Right lung (tissue), 10 donors: ENCODE measurements at places on chromosomes 4 and X.

DNA sequence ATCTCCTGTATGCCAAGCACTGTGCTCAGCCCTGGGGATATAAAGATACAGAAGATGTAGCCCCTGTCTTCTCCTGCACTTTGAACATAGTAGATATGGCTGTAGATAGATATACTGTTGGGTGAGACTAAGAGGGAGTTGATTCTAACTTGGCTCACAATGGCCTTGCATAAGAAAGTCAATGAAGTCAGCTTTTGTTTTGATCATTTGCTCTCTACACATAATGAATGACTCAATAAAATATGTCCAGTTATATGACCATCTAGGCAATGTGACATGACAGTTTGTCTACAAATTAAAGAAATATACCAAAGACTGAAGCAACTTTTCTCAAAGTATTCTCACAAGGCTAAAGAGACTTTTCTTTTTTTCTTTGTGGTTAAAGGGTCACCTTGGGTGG lies 147.6 kb upstream of the DIPK2B start:
- DNase-seq: no peak

- no peak for DNase-seq
Observed at GRCh38 chr4:78703079-78703478, 73.1 kb upstream of the BMP2K start.

GRCh38 chr4:23332313-23332712 lies 557.5 kb downstream of the PPARGC1A start:
- DNase-seq: no peak

DNA sequence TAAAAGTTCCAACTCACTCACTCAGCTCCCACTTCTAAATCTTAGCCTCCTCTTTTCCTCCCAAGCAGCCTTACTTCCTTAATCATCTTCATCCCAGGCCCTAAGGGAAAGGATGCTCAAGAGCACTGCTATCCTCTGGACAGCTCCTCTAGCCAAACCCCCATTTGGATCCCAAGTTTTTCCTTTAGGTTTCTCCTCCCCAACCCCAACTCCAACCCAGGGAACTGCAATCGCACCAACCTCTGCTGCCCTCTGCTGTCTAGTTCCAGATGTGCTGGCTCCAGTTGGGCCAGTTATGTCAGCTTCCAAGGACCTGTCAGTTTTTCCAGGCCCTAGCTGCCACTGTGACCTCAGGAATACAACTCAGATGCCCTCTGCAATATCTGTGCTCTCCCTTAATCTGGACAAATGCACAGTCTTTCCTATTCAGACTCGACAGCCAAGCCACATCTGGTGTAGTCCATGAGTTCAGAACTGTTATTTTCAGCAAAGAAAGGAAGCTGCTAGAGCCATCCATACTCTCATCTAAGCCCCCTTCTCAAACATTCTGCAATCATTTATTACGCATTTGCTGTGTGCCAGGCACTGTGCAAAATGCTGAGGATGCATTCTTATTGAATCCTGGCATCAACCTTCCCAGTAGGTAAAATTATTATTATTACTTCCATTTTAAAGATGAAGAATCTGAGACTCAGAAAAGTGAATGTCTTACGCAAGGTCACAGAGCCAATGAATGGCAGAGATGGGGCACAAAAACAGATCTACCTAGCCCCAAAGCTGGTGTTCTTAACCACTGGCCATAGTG lies 12.3 kb upstream of the XPNPEP2 start:
- DNase-seq: peak; percentile 48

GRCh38 chr4:36251983-36252382 lies 7.7 kb upstream of the ARAP2 start:
- DNase-seq: no peak

DNA sequence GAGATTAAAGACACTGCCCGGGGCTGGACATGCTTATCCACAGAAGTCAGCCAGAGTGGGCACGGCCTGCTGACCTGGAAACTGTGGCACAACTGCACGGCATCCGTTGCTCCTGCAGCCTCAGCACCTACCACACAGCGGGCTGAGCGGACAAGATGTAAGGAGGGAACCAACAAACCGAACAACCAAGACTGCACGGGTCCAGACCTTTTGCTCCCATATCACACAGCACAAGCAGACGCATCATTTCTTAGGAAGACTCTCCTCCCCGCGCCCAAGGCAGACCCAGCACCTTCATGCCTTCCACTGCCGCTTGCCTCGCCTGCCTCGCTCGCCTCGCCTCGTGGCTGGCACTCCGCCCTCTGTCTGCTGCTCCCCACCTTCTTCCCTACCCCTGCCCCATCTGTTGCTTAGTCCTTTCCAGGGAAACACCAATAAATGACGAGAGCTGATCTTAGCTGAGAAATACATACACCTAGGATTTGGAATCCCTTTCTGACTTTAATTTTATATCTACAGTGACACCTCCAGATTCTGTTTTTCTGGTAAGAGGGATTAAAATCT lies 79.0 kb downstream of the AFAP1 start:
- DNase-seq: no peak

DNA sequence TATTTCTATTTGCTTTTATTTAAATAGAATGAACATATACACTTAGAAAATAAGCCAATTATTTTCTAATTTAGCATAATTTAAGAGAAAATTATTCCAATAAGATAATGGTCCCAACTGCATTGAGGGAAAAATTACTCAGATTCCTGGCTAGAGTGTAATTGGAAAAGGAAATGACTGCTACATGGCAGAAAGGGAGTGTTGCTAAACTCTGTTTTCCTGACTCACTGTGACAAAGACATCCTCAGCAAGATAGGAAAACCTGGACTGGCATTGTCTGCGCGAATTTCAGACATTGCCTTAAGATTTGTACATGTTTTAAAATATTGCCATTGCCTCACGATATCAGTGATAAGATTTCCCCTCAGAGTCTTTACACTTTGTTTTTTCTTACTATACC lies 8.2 kb downstream of the TNIP3 start:
- DNase-seq: no peak

DNA sequence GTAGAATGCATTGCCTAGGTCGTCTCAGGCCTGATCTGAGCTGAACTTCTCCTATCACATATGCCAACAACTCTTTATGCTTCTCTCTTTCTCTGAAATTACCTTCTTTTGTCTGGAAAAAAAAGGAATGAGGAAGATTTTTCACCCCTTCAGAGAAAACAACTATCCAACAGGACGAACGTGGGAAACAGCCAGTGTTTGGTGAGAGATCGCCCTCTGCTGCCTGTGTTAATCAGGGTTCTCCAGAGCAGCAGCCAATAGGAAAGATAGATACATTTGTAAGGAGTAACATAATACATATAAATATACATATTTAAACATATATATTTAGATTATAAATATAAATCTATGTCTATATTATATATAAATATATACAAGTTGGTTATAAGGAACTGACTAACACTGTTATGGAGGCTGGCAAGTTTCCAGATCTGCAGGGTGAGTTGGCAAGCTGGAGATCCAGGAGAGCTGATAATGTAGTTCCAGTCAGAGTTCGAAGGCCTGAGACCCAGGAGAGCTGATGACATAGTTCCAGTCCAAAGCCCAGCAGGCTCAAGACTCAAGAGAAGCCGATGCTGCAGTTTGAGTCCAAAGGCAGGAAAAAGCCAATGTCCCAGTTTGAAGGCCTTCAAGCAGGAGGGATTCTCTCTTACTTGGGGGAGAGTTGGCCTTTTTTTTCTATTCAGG lies 13.3 kb downstream of the CETN2 start:
- no peak for DNase-seq

- DNase-seq: no peak
Observed at GRCh38 chrX:47278691-47279090, 45.9 kb downstream of the USP11 start.

DNA sequence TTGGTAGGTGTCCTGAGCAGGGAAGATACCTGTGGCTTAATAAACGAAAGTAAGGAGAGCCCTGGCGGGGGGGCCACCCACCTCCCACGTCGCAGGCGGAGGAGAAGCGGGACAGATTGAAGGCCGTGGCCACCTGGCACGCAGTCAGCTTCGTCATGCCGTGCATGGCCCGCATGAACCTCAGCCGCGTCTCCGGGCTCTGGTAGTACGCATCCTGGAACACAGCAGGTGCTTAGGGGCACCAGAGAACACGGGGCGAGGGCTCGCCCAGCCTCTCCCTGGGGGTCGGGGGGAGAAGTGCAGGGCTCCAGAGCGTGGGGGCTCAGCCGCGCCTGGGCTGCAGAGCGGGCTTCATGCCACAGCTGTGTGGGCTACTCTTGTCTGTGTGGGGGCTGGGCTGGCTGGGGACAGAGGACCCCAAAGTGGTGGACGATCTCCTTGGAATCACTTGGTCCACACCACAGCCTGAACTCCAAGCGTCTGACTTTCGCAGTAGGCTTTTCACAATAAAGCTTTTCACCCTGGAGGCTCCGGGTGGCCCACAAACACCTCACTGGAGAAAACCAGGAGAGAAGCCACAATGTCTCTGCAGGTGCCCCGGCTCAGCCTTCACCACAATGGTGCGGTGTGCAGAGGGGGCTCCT lies 27.1 kb upstream of the SLC25A6 start:
- DNase-seq: no peak

DNA sequence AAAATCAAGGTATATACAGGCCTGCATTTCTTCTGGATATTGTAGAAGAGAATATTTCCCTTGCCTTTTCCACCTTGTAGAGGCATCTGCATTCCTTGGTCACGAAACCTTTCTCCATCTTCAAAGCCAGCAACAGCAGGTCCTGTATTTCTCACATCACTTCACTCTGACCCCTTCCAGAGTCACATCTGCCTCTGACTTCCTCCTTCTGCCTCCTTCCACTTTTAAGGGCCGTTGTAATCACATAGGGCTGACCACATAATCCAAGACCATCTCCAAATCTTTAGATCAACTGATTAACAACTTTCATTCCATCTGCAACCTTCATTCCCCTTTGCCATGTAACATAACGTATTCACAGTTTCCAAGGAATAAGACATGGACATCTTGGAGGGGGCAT lies 38.3 kb upstream of the NDP start:
- no peak for DNase-seq

GRCh38 chr4:11507920-11508319 lies 79.2 kb upstream of the HS3ST1 start:
- DNase-seq: no peak

DNA sequence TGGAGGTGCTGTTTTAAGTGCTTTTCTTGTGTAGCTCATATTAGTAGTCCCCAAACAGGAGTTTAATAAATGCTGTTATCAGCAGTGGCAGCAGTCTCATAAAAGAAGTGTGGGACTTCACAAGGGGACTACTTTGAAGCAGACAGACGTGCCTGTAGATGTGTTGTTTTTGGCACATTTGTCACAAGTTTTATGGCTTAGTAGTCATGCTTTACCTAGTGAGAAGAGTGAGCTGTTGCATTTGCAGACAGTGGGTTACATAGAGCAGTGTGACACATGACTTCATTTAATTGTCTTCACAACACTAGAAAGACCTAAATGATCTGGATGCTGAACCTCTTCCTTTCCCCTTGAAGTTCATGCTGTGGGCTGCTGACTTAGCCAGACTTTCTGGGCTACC lies 149.5 kb upstream of the MBNL3 start:
- DNase-seq: no peak

GRCh38 chrX:119292445-119292844 lies 56.4 kb downstream of the PGRMC1 start:
- DNase-seq: no peak

GRCh38 chr4:76420762-76421581 lies at the start of gene CCDC158:
TSS of gene CCDC158 (minus strand) at chr4:76421141. CDS start at chr4:76403207, 17,934 bp downstream.
- DNase-seq: peak; percentile 18

- no peak for DNase-seq
Observed at GRCh38 chr4:73075832-73076231, 6.3 kb upstream of the COX18 start.

- no peak for DNase-seq
Observed at GRCh38 chrX:9130031-9130430, 96.1 kb upstream of the FAM9B start.

DNA sequence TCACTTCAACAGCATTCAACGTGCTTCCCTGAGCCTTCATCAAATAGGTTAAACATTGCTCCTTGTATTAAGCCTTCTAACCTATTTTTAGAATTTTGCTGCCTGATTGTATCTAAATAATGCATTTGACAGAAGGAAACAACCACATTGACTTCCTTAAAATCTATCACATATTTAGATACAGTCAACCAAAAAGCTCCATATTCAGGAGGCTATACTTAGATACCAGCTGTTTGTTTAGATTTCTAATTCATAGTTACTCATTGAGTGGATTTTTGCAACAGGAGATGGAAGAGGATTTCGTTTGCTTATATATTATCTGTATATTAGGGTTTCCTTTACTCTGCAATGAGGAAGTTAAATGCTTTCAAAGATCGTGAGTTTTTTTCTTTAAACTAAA lies 241.1 kb upstream of the PPP1R2C start:
- DNase-seq: no peak

GRCh38 chr4:94302191-94302590 lies 40.4 kb downstream of the HPGDS start:
- no peak for DNase-seq

- no peak for DNase-seq
Observed at GRCh38 chrX:39309018-39309635, 507.9 kb downstream of the MID1IP1 start.

GRCh38 chr4:160927311-160927710 lies 1236.5 kb downstream of the FSTL5 start:
- DNase-seq: no peak

- DNase-seq: no peak
Observed at GRCh38 chrX:154486052-154486395, 391 bp downstream of the UBL4A start.

DNA sequence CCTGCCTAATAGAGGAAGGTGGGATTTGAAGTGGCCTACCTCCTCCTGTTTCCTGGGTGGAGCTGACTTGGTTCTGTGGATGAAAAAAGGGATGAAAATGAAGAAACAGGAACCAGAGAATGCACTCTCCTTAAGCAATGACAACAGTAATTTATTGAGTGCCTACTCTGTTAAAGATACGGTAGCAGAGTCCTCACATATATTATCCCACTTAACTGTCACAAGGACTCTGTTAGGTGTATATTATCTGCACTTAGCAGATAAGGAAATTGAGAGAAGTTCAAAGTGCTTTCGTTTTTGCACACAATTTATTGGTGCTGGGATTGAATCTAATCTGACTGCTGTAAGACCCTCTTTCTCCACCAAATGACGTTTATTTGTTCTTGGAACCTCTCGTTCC lies 301.2 kb downstream of the PACRGL start:
- no peak for DNase-seq

DNA sequence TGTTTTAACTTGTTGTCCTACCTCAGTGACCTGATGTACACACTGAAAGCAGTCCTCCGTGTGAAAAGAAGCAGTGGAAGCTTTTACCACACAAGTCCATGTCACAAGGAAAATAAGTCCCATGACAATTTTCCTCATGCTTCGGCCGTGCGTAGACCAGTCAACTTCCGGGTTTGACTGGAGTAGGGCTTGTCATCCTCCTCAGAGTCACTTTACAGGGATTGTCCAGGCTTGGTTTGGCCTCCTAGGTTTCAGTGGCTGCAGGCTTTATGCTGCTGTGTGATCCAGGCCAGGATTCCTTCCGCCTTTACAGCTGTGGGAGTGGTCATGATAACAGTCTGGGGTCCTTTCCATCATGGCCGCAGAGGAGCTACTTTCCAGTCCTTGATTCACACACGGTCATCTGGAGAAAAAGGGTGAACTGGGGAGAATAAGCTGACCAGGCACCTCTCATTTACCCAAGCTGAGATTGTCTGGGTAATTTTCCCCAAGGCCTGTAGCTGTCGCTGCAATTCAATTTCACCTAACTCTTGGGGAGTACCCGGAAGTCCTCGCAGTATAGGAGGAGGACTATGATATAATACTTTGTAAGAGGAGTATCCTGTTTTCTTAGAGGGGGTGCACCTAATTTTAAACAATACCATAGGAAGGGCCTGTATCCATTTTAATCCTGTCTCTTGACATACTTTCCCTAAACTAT lies 206.1 kb upstream of the KLF8 start:
- no peak for DNase-seq

- no peak for DNase-seq
Observed at GRCh38 chrX:141732031-141732430, 33.5 kb upstream of the SPANXD start.
